ENCODE measurements at places on chromosomes 12 and 14.

- DNase-seq, result no peak
Observed at GRCh38 chr12:111756681-111757080, 10.1 kb upstream of the ALDH2 start.

- no peak for DNase-seq
Observed at GRCh38 chr14:32584079-32584478, 255.0 kb downstream of the AKAP6 start.

GRCh38 chr14:99674776-99675381 lies 9.2 kb upstream of the CYP46A1 start:
- no peak for DNase-seq

- DNase-seq, result no peak
Observed at GRCh38 chr14:24058951-24059475, 7.2 kb downstream of the CARMIL3 start.

DNA sequence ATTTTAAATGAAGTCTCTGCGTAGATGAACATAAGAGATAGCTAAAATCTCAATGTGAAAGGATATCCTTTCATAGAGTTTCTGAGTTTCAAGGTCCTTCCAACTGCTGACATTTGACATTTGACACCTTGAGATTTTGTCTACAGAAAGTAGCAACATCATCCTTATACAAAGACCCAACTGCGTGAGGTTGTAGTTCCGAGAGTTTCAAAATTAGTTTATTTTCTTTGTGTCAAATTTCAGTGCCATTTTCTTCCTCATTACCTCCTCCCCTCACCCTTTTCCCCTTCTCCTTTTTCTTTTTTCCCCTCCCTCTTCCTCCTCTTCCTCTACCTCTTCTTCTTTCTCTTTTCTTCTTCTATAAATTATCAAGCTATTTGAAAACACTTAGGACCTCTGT lies 26.9 kb upstream of the BATF start:
- DNase-seq, result no peak

- DNase-seq, result no peak
Observed at GRCh38 chr12:23555180-23555824, 394.2 kb downstream of the SOX5 start.

- DNase-seq, result no peak
Observed at GRCh38 chr12:645563-646071, 17.6 kb downstream of the NINJ2 start.

GRCh38 chr14:103558071-103558882 lies 4.2 kb downstream of the BAG5 start:
- DNase-seq, result peak; percentile 98

DNA sequence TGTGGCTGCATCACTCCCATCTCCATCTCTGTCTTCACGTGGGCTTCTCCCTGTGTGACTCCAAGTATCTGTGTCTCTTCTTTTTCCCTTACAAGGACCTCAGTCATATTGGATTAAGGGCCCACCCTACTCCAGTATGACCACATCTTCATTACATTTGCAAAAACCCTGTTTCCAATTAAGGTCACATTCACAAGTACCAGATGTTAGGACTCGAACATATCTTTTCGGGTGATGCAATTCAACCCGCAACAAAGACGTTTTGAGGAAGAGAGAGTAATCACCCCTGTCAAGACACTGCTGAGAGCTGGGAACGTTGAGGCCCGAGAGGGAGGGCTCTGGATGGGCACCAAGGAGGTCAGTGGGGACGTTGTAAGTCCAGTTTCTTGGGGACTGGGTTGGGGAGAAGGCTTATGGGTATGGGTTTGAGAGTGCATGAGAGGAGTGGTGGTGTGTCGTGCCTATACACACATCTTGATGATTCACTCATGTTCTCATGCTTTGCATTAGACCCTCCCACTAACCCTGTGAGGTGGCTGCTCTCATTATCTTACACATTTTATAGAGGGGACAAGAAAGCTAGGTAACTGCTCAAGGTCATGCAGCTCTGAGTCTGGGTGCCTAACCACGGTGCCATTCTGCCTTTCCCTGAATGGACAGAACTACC lies 12.1 kb upstream of the IFI27 start:
- no peak for DNase-seq

GRCh38 chr12:116401565-116401964 lies 124.1 kb upstream of the MED13L start:
- no peak for DNase-seq

DNA sequence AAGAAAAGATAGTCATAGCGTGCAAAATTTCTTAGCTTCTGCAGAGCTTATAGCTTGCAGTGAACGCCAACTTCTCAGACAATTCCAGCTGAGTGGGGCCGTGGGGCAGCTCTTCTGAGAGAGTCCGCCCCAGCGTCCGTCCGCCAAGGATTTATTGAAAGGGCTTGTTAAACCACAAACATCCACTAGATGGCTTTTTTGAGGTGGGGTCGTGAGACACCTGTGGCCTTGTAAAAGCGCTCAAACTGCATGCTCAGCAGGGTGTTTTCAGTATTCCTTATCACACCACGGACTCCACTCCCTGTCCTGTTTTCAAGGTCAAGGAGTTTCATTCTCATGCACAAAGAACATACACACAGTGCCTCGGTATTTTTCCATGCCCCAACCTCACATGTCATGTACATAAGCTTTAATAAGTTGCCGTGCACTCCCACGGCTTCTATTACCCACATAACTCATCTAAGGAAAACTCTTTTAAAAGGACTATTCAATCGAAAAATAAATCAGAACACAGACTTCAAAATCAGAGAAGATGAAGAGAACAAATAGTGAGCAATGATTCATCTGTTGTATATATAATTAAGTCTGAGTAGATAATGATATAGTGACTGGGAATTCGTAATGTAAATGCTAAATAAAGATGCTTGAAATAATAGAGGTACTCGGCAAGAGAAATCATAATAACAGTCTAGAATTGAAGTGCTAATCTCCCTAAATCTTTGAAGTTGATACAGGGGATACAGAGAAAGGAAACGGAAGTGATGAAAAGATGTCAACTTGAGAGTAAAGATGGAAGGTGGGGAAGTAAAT lies 46.7 kb downstream of the WBP11 start:
- no peak for DNase-seq

DNA sequence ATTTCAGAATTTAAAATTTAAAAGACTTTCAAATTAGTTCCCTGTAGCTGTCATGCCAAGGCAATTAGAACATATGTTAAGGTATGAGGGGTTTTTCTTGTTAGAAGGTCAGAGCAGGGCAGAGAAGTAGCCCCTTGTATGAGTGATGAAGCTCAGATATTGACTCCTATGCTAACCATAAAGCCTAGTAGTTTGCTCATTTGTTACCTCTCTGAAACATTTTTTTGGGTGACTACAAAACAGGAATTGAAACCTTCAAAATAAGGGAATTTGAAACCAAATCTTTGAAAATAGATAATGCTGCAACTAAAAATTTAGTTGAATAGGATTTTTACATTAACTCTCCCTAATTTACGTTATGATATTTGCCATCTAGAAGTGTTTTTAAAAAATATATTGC lies 333.5 kb downstream of the NAV3 start:
- DNase-seq, result no peak

DNA sequence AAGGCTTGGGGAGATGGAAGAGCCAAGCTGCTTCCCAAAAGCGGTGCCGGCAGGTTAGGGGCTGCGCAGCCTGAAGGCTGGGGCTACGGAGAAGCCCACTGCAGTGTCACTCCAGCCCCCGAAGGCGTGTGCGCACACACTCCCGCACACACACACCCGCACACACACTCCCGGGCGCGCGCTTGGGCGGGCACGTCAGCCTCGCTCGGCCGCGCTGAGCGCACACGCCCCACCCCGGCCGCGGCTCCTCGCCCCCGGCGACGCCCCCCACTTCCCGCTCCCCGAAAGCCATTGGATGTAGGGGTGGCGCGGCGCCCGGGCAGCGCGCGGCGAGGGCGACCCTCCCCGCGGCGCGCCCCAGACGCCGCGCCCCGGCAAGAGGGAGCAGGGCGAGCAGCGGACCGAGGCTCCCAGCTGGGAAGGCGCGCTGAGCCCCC lies at the start of gene KCNK10:
Gene KCNK10 (minus strand): TSS at position 184 of the 437 bp plus-strand sequence. CDS start 471 bp downstream, outside the sequence.
- DNase-seq, result no peak

- no peak for DNase-seq
Observed at GRCh38 chr14:36880276-36880675, 218.6 kb downstream of the PAX9 start.

DNA sequence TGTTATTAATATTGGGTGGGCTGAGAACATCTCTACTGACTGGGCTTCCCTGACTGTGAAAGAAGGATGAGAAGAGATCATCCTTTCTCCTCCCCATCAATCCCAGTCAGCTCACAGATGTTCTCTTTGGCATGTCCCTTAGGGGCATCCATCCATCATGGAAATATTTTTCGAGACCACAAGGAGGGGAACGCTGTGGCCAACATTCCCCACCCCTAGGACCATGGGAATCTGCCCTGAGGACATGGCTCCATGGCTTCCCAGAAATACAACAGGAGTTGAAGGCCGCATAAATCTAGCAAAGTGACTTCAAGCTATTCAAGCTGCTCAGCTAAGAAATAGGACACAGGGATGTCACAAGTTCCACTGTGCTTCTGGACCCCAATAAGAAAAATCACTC lies 456.8 kb downstream of the MED13L start:
- DNase-seq, result no peak

DNA sequence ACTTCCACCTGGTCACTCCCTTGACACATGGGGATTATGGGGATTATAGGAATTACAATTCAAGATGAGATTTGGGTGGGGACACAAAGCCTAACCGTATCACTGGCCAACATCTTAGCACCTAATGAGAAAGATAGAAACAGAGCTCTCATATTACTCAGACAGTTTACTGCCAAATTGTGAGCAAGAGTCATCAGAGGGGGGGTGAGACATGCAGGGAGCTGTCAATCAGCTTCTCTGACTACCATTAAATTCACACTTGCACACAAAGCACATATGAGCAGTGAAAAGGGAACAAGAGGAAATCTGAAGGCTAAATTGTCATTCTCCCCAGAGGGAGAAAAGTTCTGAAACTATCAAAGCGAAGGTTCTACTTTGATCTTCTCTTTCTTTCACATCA lies 78.1 kb upstream of the GRIN2B start:
- no peak for DNase-seq

GRCh38 chr12:45622210-45622937 lies 107.1 kb upstream of the ARID2 start:
- no peak for DNase-seq

GRCh38 chr12:24945039-24945438 lies 3.9 kb downstream of the BCAT1 start:
- no peak for DNase-seq

DNA sequence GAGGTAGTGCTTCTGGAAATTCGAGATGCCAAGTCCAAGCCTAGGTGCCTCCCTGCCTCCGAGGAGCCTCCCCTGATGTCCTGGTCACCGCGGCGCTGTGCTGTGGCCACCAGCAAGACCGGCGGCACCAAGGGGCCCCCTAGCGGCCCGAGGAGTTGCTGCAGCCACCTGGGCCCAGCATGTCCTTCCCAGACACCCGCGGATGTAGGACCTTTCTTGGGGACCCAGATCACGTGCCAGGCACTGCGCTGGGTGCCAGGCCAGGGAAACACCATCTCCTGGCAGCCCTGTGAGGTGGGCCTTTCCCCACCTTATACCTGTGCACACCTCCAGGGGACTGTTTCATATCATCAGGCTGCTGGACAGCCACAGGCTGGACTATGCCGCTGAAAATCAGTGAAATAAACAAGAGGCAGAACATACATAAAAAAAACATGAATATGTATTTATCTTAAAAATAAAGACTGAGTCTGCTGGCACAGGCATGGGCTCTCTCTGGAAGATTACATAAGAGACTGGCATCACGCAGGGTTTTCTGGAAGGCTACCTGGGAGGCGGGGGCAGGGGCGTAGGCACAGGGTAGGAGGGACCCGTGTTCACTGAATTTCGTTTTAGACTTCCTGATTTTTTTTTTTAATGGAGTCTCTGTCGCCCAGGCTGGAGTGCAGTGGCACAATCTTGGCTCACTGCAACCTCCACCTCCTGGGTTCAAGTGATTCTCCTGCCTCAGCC lies 15.9 kb upstream of the HHIPL1 start:
- DNase-seq, result no peak

DNA sequence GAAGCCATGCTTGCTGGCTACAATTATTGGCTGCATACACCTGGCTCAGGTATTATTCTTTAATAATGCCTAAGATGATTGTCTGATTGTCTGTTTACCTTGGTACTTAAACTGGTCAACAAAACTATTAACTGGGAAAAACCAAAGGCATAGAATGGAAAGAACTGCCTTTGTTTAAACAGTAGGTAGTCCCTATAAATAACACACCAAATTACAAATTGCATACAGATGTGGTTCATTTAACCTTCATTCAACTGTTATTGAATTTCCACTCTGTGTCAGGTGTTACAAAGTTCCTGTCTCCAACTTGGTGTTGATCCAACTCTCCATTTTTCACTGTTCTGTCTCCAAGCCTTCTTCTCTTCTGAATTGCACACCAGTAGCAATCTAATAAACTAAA lies 79.8 kb upstream of the FSCB start:
- no peak for DNase-seq

DNA sequence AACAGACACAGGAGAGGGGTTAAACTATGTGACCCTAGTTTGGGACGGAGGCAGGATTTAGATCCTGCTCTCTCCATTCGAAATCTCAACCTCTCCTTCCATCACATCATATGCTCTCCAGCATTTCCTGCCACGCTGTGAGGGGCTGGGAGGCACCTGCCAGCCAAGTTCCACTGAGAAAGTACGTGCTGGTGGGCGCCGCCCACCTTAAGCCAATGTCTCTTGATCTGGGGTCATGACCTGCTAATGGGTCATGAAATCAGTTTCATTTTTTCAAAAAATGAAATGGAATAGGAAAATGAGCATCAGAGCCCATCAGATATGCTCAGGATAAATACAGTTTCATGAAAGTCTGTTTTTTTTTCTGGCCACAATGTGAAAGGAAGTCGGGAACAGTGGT lies 7.2 kb downstream of the MCRS1 start:
- DNase-seq, result no peak

GRCh38 chr12:52692254-52692653 lies 11.1 kb downstream of the KRT77 start:
- no peak for DNase-seq

- DNase-seq, result no peak
Observed at GRCh38 chr14:87049950-87050349, 943.0 kb downstream of the GALC start.

DNA sequence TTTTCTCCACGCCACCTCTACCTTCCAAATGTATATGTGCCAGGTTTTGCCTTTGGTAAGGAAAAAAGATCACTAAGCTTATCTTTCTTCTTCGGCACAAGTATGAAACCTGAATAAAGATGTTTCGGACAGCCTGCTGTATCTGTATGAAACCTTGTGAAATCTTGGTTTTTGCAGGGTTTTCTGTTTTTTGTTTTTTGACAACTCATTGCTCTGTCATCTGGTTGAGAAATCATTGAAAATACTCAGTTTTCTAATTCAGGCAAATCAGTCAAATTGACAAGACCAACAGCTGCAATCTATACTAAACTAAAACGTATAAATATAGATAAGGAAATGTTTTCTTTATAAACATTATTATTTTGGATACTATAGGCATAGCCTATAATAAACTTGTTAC lies 63.1 kb upstream of the FGD4 start:
- DNase-seq, result no peak

DNA sequence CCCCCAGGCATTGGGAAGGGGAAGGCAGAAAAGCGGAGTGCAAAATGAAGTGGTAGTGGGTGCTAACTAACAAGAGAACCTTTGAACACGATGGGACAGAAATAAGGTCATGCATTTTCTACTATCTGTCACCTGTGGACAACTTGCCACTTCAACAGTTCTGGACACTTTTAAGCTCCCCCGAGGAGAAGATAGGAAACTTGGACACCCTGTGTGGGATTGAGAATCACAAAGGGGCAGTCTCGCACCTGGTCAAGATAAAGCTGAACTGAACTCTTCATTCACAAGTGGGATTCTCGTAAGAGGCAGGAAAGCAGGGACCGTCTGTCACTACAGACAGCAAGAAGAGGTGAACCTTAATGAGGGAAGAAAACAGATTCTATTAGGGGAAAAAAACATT lies 51.6 kb downstream of the EIF2S3B start:
- no peak for DNase-seq

Measured in kidney epithelial cell (primary cell).